ENCODE measurements at places on chromosomes 5 and 9.

- no peak for DNase-seq
Observed at GRCh38 chr9:34793428-34793827, 83.5 kb upstream of the CCL21 start.

- DNase-seq = no peak
Observed at GRCh38 chr5:71972777-71973473, 134.3 kb upstream of the MAP1B start.

GRCh38 chr9:132003896-132004295, 75.8 kb downstream of the MED27 start:
- DNase-seq = no peak

GRCh38 chr9:16132513-16132912, 579.7 kb downstream of the CCDC171 start:
- no peak for DNase-seq

- DNase-seq = no peak
Observed at GRCh38 chr9:130308081-130308571, 42.6 kb downstream of the HMCN2 start.

GRCh38 chr9:82457298-82457697, 468.7 kb downstream of the SPATA31D1 start:
- DNase-seq = no peak
